Large intestine (tissue), 12 donors: ENCODE measurements at places on chromosomes 11 and 22. TPM values are rescaled to one million over a fixed set of nuclear protein-coding genes. Genes with fewer than 3 reads are reported as not detected.
A peak's percentile ranks its signal among the peaks of the same experiment; 100 is the strongest.

Gene SHISAL1
- polyA plus RNA-seq = 1.9 TPM

GRCh38 chr11:6656936-6657335 lies 1.3 kb upstream of the DCHS1 start:
- H3K36me3 ChIP-seq = no peaks in the 10 kb centered on the region
- H3K4me3 ChIP-seq = no peak overlapping the region
- no peaks in the 10 kb centered on the region for H3K4me1 ChIP-seq
- DNase-seq = no peak
- peaks cover 47% of the 10 kb centered on the region for H3K27me3 ChIP-seq
- no peak overlapping the region for H3K27ac ChIP-seq

DNA sequence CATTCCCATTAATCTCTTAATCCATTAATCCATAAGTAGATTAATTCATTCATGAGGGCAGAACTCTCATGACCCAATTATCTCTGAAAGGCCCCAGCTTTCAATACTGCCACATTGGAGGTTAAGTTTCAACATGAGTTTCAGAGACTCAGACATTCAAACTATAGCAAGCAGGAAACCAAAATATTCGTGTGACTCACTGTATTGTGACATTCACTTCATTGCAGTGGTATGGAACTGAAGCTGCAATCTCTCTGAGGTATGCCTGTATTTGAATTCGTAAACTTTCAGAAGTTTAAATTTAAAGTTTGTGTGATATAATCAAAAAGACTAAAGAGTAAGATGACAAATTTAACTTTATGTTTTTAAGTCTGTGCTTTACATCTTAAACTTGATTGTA lies 2.9 kb upstream of the OR52J3 start:
- no peaks in the 10 kb centered on the region for H3K36me3 ChIP-seq
- no peak overlapping the region for H3K4me3 ChIP-seq
- no peaks in the 10 kb centered on the region for H3K27me3 ChIP-seq
- H3K4me1 ChIP-seq = no peaks in the 10 kb centered on the region

DNA sequence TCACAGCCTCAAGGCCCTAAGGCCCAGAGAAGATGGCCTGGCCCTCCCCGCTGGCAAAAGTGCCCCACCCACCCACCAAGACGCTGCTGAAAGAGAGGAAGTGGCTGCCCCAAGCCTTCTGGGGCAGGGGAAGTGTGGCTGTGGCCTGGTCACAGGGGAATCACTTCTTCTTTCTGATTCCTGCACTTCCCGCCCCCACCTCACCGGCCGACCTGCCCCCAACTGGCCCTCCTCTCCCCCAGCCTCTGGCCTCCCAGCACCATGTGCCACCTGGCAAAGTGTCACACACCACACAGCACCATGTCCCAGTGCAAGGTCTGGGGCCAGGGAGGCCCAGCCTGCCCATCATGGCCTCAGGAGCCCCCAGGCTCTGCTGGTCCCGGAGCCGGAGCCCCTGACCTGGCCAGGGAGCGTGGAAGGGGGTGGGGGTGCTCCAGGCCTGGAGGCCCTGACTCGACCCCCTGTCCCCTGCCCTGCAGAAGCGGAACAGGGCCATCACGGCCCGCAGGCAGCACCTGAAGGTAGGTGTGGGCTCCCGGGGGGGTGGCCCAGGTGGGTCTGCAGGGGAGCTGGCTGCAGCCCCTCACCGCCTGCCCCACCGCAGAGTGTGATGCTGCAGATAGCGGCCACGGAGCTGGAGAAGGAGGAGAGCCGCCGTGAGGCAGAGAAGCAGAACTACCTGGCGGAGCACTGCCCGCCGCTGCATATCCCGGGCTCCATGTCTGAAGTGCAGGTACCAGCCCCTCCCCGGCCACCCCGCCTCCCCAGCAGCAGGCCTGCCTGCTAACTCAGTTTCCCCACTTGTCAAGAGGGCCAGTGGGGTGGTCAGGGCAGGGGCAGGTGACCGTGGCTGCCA lies 1.4 kb downstream of the TNNI2 start:
- H3K4me1 ChIP-seq = peaks cover 25% of the 10 kb centered on the region
- no peaks in the 10 kb centered on the region for H3K27me3 ChIP-seq
- DNase-seq = no peak

Gene CYP2D6
- 6.5 TPM for polyA plus RNA-seq

GRCh38 chr11:47924184-47924691 lies 56.1 kb upstream of the PTPRJ start:
- H3K4me3 ChIP-seq = no peak overlapping the region
- H3K27me3 ChIP-seq = no peaks in the 10 kb centered on the region
- no peak for DNase-seq
- H3K27ac ChIP-seq = no peak overlapping the region
- no peaks in the 10 kb centered on the region for H3K4me1 ChIP-seq
- H3K36me3 ChIP-seq = no peaks in the 10 kb centered on the region

- no peak overlapping the region for H3K27ac ChIP-seq
- H3K36me3 ChIP-seq = no peaks in the 10 kb centered on the region
- H3K4me3 ChIP-seq = no peak overlapping the region
- peaks cover 16% of the 10 kb centered on the region for H3K27me3 ChIP-seq
Observed at GRCh38 chr11:123282597-123282996, 87.5 kb upstream of the CLMP start.

Gene SLC43A1
- 16.0 TPM for polyA plus RNA-seq

DNA sequence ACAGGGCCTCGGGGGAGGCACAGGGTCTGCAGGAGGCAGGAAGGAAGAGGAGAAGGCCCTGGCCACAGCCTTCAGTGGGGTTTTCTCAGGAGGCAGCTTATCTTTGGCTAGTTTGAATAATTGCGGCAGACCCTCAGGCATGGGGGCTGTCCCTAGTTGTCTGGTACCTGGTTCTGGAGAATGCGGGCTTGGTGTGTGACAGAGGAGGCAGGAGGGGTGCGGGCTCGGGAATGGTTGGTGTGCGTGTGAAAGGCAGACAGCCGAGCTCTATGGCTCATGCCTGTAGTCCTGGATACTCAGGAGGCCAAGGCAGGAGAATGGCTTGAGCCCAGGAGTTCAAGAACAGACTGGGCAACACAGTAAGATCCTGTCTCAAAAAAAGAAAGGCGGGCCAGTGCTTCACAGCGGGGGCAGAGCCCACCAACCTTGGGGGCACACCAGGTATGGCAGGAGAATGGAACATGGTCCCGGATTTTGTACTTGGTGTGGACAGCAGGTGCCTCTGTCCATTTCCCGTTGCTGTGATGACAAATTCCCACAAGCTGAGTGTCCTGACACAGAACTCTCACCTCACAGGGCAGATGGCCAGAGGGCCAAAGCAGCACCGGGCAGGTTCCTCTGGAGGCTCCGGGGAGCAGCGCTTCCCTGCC lies 640.6 kb downstream of the TBC1D22A start:
- no peak overlapping the region for H3K27ac ChIP-seq
- DNase-seq = no peak
- H3K36me3 ChIP-seq = no peaks in the 10 kb centered on the region
- no peaks in the 10 kb centered on the region for H3K4me1 ChIP-seq
- no peak overlapping the region for H3K4me3 ChIP-seq

Gene TNNT3
- 11.9 TPM for polyA plus RNA-seq

GRCh38 chr11:92580908-92581307 lies 356.3 kb downstream of the FAT3 start:
- H3K36me3 ChIP-seq = no peaks in the 10 kb centered on the region
- H3K27ac ChIP-seq = no peak overlapping the region
- H3K4me3 ChIP-seq = no peak overlapping the region
- H3K27me3 ChIP-seq = no peaks in the 10 kb centered on the region
- H3K4me1 ChIP-seq = no peaks in the 10 kb centered on the region

DNA sequence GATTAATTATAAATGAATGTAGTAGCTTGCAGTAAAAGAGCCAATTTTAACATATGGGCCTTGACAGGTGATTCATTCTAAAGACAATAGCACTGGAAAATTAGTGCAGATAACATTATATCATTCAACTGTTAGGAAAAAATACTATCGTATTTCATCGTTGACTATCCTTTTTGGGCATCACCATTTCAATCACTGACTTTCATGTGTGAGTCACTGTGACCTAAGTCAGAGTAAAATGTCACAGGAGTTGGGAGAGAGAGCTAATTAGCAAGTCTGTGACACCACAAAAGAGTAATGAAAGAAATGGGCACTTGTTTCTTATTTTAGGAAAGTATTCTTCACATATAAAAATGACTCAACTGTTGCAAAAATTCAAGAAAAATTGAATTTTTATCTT lies 253.8 kb upstream of the CNTN5 start:
- H3K27ac ChIP-seq = no peak overlapping the region
- no peaks in the 10 kb centered on the region for H3K27me3 ChIP-seq
- H3K36me3 ChIP-seq = no peaks in the 10 kb centered on the region
- H3K4me3 ChIP-seq = no peak overlapping the region
- no peak for DNase-seq
- no peaks in the 10 kb centered on the region for H3K4me1 ChIP-seq

GRCh38 chr22:45891996-45892621 lies 84.9 kb downstream of the WNT7B start:
- H3K27ac ChIP-seq = no peak overlapping the region
- no peak for DNase-seq
- peaks cover 2% of the 10 kb centered on the region for H3K4me1 ChIP-seq
- H3K36me3 ChIP-seq = no peaks in the 10 kb centered on the region
- no peak overlapping the region for H3K4me3 ChIP-seq
- H3K27me3 ChIP-seq = peaks cover 26% of the 10 kb centered on the region

DNA sequence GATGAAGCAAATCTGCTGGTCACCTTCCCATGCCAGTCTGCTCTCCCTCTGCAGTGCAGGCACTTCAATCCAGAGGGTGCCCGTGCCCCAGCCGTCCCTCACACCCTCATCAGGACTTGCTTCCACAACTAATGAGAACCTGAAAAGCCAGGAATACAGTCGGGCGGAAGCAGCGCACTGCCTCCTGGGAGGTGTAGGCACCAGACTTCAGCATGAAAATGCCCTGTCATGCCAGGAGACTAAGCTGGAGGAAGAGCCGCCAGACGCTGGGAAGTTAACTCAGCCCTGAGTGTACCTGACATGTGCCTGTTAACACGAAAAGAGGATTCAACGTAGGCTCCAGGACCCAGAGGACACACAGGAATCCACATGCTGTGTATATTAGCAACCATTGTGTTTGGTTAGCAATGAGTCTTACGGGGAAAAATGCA lies 40.1 kb upstream of the FLI1 start:
- DNase-seq = no peak
- no peaks in the 10 kb centered on the region for H3K4me1 ChIP-seq
- peaks cover 22% of the 10 kb centered on the region for H3K27me3 ChIP-seq
- H3K36me3 ChIP-seq = no peaks in the 10 kb centered on the region
- H3K27ac ChIP-seq = no peak overlapping the region
- no peak overlapping the region for H3K4me3 ChIP-seq

- DNase-seq = peak; percentile 56
- H3K4me3 ChIP-seq = peak overlapping the region; percentile 71
- H3K27me3 ChIP-seq = no peaks in the 10 kb centered on the region
- H3K36me3 ChIP-seq = peaks cover 20% of the 10 kb centered on the region
Observed at GRCh38 chr22:38316364-38317121, 690 bp downstream of the CSNK1E start.

DNA sequence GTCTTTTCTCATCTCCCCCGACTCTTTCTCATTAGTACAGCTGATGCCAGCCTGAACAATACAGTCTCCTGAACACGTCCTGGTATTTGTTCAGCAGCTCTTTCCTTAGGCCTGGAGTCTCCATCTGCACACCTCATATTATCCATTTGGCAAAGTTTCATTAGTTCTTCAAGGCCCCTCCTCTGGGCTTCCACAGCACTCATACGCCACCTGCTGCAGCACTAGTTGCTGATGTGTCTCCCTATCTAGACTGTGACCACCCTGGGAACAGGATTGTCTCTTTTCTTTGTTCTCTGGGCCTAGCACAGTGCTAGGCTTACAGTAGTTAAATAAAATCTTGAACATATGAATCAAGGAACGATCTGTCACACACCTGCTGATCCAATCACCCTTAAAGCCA lies 17.2 kb downstream of the DCHS1 start:
- DNase-seq = no peak
- H3K4me3 ChIP-seq = no peak overlapping the region
- peaks cover 20% of the 10 kb centered on the region for H3K36me3 ChIP-seq
- H3K27ac ChIP-seq = no peak overlapping the region

DNA sequence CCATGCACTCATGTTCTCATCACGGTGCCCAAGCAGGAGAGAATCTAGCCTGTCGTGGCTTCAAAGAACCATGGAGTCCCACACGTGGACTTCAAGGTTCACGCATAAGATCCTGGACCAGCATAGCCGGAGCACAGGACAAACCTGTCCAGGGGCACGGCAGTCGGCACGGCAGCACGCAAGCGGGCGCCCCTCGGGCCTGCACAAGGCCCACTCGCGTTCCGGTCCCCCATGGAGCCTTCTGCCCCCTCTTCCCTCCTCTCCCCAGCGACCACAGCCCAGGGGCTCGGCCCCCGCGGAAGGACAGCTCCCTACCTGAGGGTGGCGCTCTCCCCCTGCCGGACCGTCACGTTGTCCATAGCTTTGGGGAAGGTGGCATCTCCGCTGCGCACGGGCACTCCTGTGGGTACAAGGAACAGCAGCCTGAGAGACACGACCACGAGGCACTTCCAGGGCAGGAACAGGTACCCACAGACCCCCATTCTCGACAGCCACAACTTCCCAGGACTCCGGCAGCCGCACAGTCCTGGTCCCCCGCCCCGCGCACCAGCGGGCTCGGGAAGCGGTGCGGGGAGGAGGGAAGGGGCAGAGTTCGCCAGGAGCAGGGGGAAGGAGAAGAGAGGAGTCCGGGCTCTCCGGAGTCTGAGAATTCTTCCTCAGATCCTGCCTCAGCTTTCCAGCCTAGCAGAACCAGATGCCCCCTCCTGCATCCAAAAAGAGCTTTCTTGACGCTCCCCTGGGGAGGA lies 589.5 kb downstream of the OPCML start:
- H3K27ac ChIP-seq = no peak overlapping the region
- H3K27me3 ChIP-seq = peaks cover 45% of the 10 kb centered on the region
- peak overlapping the region; percentile 5 for H3K4me3 ChIP-seq
- no peaks in the 10 kb centered on the region for H3K36me3 ChIP-seq

Gene MMP26
- not detected for polyA plus RNA-seq

DNA sequence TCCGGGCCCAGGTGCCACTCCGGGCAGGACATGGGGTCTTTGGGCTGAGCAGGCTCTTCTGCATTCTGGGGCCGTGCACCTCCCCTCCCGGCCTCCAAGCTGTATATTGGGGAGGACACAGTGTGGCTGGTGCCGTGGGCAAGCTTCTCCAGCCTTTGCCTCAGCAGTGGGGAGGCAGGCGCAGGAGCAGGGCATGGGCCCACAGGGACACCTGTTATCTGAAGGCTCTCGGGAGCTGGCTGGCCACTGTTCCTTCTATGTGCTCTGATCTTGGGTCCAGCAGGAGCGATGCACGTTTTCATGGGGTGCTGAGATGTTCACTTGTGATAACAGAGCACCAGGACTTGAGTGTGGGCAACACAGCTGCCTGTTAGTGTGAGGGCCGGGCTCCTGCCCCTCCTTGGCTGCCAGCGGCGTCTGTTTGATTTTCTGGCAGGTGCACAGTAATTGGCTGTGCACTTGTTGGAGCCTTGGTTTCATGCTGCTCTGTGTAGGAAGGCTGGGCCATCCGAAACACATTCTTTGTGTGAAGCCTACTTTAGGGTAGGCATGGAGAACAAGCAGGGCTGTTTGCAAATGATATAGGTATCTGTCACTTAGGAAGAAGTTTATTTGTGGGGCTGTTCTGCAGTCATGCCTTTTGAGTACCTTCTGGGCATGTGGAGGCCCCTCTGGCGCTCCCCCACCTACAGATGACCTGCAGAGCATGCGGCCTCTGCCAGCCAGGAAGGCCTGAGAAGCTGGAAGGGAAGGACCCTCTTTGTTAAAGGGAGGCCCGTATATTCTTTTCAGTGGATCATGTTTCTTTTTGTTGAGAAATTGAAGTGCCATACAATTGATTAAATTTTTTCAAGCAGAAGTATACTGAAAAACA lies 201.5 kb downstream of the TBC1D22A start:
- no peaks in the 10 kb centered on the region for H3K27me3 ChIP-seq
- peaks cover 2% of the 10 kb centered on the region for H3K36me3 ChIP-seq
- no peak overlapping the region for H3K4me3 ChIP-seq
- DNase-seq = no peak
- H3K4me1 ChIP-seq = no peaks in the 10 kb centered on the region
